Renal cortex interstitium (tissue), 15 donors: ENCODE measurements at places on chromosomes 5 and 9.

GRCh38 chr5:81313278-81313677 lies 11.9 kb downstream of the ZCCHC9 start:
- DNase-seq: no peak

DNA sequence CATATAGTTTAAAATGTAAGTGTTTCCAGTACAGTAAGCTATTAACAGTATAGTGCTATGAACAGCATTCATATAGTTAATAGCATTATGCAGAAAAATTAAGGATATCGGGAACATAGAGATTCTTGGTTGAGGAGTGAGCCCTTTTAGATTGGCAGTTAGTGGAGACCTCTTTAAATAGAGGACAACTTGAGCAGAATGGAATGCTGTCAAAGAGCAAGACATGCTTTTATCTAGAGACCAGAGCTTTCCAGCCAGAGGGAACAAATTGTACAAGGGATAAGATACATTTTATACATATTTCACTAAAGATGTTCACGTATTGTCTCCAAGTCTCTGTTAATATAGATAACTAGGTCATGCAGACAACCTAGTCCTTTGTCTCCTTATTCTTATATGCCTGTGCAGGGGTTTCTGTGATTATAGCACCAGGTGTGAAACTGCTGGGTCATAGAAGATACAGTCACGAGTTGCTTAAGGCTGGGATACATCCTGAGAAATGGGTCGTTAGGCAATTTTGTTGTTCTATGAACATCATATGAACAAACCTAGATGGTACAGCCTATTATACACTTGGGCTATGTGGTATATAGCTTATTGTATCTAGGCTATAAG lies 6.0 kb downstream of the IPO11 start:
- no peak for DNase-seq

DNA sequence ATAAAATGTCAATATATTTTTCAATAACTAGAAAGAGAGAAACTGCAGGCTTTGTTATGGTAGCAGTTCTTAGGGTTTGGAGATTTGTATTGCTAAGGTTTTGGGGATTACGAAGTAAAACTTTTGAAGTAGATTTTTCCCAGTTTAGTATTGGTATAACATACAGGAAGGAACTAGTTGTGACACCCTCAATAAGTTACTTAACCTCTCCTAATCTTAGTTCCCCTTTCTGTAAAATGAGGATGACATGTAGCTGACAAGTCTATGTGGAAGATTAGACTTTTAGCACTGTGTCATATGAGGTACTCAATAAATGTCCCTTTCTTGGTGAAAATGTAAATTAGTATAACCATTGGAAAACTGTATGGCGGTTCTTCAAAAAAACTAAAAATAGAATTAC lies 73.4 kb upstream of the ATG10 start:
- no peak for DNase-seq

GRCh38 chr9:17081814-17082213 lies 53.0 kb upstream of the CNTLN start:
- no peak for DNase-seq

DNA sequence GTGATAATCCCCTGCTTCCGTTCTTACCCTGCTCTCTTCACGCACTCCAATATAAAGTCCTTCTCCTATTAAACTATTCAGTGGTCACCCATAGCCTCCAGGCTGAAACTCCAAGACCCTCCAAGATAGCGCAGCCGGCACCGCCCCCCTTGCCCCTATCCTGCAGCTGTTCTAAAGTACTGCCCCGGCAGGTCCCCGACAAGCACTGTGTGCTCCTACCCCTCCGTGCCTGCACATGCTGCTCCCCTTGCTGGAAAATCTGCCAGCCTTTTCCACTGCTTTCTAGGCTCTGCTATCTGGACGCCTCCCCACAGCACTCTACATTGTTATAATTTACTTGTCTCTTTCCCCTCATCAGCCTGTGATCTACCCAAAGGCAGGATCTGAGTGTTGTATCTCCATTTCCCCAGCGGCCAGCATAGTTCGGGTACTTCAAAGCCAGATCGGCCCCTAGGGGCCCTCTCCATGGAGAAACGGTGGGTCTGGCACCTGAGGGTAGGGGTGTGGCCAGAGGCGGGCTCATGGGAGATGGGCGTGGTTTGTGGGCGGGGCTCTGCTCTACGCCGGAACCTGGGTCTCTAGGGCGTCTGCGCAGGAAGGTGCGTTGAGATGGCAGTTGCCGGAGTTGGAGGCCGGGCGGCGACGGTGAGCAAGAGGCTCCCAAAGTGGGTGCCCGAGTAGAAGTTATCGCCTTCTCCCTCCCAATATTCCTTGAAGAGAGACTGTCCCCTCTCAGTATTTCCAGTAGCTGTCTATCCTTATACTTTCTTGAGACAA lies 83.5 kb upstream of the RUSC2 start:
- peak; percentile 21 for DNase-seq

DNA sequence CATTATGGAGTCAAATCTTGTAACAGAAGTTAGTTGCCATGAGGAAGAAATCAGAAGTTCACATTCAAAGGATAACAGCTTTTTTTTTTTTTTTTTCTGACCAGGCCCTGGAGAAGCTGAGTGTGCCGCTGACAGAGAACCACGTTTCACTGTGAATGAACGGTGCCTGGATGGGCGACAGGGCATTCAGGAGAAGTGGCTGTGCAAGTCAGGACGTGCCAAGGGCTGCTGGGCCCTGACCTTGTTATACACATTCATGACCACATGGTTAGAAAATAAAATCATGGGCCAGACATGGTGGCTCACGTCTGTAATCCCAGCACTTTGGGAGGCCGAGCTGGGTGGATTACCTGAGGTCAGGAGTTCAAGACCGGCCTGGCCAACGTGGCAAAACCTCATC lies 91.6 kb downstream of the ANKH start:
- no peak for DNase-seq

DNA sequence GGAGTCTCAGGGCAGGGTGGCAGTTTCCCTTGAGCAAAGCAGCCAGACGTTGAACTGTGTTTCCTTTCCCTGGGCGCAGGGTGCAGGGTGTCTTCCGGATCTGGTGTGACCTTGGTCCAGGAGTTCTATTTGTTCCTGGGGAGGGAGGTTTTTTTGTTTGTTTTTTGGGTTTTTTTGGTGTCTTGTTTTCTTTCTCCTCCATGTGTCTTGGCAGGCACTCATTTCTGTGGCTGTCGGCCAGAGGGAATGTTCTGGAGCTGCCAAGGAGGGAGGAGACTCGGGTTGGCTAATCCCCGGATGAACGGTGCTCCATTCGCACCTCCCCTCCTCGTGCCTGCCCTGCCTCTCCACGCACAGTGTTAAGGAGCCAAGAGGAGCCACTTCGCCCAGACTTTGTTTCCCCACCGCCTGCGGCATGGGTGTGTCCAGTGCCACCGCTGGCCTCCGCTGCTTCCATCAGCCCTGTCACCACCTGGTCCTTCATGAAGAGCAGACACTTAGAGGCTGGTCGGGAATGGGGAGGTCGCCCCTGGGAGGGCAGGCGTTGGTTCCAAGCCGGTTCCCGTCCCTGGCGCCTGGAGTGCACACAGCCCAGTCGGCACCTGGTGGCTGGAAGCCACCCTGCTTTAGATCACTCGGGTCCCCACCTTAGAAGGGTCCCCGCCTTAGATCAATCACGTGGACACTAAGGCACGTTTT lies 3.5 kb upstream of the PHYHD1 start:
- no peak for DNase-seq

DNA sequence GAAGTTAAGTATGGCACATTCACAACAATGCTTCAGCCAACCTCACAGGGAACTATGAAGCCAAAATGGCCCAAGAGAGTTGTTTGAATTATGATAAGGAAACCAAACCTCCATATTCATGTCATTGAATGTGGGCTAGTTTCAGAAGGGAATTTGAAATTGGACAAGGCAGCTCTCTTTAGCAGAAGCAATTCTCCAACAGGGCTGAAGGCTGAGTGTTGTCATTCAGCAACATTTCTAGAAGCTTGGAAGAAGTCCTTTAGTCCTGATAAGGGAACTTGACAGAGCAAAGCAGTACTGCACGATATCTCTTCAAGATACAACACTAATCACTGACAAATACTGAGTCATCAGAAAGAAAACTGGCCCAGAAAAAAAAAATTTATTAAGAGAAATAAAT lies 115.4 kb downstream of the SLC25A46 start:
- no peak for DNase-seq

- no peak for DNase-seq
These were observed 17.1 kb downstream of the NACC2 start for GRCh38 chr9:136078024-136078423.

GRCh38 chr5:128154943-128155342 lies 71.4 kb downstream of the SLC12A2 start:
- DNase-seq: no peak
